ENCODE measurements at places on chromosomes 3 and 15. TPM values are rescaled to one million over a fixed set of nuclear protein-coding genes. Genes with fewer than 3 reads are reported as not detected.
A peak's percentile ranks its signal among the peaks of the same experiment; 100 is the strongest.

Gene TAGLN3
- total RNA-seq: 1.8 TPM

DNA sequence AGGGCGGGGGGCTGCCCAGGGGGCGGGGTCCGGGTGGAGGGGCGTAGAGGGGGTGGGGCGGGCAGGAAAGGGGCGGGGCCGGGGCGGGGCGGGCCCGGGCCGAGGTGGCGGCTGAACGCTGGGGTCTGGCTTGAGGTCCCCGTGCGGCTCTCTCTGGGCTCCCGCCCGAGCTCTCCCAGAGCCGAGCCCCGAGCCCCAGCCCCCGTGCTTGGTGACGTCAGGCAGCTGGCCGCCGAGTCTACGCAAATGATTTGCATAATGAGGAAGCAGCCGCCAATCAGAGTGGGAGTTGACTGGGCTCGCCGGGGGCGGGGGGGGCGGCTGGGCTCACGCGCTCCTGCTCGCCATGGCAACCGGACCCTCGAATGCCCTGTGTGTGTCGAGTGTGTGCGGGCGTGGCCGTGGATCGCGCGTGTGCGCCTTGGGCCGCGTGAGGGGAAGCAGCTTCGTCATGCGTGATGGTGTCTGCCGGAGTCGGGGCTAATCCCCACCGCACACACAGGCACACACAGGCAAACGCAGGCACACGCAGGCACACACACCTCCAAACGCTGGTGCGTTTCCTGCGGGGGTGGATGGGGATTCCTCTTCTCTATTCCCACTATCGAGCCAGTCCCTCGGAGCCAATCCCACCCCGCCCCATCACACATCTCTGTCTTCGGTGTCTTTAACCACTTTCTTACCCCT lies at the start of gene CELF6:
CELF6 (minus strand) TSS at position 173 of the 687 bp plus-strand sequence. CDS start 283 bp downstream, outside the sequence.
- DNase-seq: peak; percentile 77
- peaks cover 15% of the 10 kb centered on the region for H3K36me3 ChIP-seq
- H3K27me3 ChIP-seq: peaks cover 46% of the 10 kb centered on the region
- peak within 1 kb of the TSS; percentile 8 for H3K27ac ChIP-seq

DNA sequence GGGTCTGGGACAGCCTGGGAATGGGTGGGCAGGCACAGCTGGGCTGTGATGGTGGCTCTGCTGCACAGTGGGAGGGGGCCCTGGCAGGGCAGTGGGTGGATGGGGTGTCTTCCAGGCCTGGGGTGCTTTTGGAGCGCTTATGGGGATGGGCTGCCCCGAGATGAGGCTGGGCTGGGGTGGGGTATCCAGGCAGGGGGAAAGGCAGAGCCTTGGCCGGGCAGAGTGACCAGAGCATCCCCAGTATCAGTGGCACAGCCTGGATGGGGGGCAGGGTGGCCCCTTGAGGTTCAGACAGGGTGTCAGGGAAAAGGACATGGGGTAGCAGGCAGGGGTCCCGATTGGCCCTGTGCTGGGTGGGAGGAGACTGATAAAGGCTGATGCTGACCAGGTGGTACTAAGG lies 26.6 kb downstream of the HDAC11 start:
- H3K36me3 ChIP-seq: peaks cover 3% of the 10 kb centered on the region
- H3K4me3 ChIP-seq: no peak overlapping the region
- DNase-seq: no peak
- H3K4me1 ChIP-seq: peaks cover 15% of the 10 kb centered on the region
- H3K27ac ChIP-seq: peak overlapping the region; percentile 72

- H3K36me3 ChIP-seq: no peaks in the 10 kb centered on the region
- H3K27ac ChIP-seq: no peak overlapping the region
- H3K27me3 ChIP-seq: no peaks in the 10 kb centered on the region
- no peak for DNase-seq
Measured at GRCh38 chr3:131772269-131773026, 262.4 kb downstream of the CPNE4 start.

Gene ULK4
- 10.7 TPM for total RNA-seq

DNA sequence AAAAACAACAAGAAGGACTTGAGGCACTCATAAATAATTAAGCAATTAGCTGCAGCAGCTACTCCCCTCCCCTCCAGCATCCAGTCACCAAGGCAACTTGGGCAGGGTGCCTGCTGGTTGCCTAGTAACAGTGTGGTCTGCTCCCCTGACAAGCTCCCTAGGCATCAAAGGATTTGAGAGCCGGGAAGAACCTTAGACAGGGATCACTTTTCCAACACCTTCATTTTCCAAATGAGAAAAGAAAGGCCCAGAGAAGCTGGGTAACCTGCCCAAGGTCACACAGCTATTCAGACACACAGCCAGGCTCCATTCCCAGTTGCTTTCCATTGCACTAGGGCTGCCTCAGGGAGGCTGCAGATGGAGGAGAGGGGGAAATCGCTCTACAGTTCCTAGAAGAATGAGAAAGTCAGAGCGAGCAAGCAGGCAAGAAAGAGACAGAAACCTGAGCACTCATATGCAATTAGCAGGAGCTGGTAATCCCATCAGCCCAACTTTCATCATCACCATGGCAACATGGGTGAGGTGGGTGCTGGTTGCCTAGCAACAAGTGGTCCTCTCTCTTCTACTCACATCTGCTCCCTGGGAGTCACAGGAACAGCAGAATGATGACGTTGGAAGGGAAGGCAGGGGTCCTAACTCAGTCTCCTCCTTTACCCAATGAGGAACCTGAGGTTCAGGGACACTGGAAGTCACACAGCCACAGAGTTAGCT lies 3.6 kb upstream of the EIF4E3 start:
- H3K27me3 ChIP-seq: peaks cover 24% of the 10 kb centered on the region
- H3K27ac ChIP-seq: no peak overlapping the region
- H3K36me3 ChIP-seq: no peaks in the 10 kb centered on the region
- peaks cover 17% of the 10 kb centered on the region for H3K4me1 ChIP-seq
- H3K4me3 ChIP-seq: no peak overlapping the region

- H3K27ac ChIP-seq: no peak overlapping the region
- H3K36me3 ChIP-seq: peaks cover 57% of the 10 kb centered on the region
- no peaks in the 10 kb centered on the region for H3K4me1 ChIP-seq
- no peak overlapping the region for H3K4me3 ChIP-seq
Measured at GRCh38 chr3:11407644-11408043, 135.4 kb downstream of the ATG7 start.

Gene AADACL2
- total RNA-seq: not detected

DNA sequence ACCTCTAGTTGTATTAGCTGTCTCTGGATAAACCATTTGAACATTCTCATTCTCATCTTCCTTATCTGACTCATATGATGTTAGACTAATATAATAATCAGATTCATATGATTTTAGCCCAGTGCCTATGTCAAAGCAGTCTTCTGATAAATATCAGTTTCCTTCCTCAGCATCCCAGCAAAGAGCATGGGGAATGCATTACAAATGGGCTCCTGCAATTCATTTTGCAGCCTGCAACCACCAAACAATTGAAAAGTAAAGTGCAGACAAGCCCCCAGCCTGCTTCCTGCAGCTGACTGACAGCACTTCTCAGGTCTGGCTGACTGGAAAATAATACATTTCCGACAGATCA lies 78.2 kb upstream of the STAC start:
- peaks cover 16% of the 10 kb centered on the region for H3K27me3 ChIP-seq
- H3K27ac ChIP-seq: no peak overlapping the region
- no peak overlapping the region for H3K4me3 ChIP-seq
- no peak for DNase-seq

Gene GOLGA8J
- not detected for total RNA-seq

Gene SLCO3A1
- 1.9 TPM for total RNA-seq

GRCh38 chr3:191473661-191474198 lies 12.8 kb downstream of the PYDC2 start:
- no peaks in the 10 kb centered on the region for H3K27me3 ChIP-seq
- DNase-seq: no peak
- no peak overlapping the region for H3K27ac ChIP-seq
- no peak overlapping the region for H3K4me3 ChIP-seq

DNA sequence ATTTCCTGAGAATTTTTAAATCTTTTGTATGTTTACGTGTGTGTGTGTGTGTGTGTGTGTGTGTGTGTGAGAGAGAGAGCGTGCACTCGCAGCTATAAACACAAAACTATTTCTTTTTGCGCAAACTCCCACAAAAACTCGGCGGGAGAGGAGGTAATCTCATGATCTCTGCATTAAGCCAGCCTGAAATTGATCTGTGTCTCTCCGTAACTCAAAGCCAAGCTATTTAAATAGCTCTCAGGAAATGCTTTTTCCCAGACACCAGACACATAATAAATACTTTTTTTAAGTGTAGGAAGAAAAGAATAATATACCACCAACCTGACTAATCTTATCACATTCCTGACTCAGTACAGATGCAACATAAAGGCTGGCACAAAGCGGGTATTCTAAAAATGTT lies 226.8 kb downstream of the MAGI1 start:
- no peak overlapping the region for H3K4me3 ChIP-seq
- H3K36me3 ChIP-seq: peaks cover 6% of the 10 kb centered on the region
- peaks cover 35% of the 10 kb centered on the region for H3K4me1 ChIP-seq
- no peak for DNase-seq

Gene CLDN16
- total RNA-seq: 0.11 TPM

DNA sequence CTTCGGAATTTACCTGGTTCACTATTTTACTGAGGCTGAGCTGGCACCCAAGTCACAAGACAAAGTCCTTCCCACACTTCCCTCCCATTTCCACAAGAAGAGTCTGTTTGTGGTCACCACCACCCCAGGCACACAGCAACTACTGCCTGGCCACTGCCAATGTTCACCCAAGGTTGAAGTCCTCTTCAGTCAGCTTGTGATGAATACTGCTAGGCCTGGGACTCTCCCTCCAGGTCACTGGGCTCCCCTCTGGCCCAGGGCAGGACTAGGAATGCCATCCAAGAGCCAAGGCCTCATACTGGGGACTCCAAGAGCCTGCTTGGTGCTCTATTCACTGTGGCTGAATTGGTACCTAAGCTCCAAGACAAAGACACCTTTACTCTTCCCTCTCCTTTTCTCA lies 30.4 kb upstream of the COLQ start:
- H3K27me3 ChIP-seq: no peaks in the 10 kb centered on the region
- no peak overlapping the region for H3K27ac ChIP-seq
- H3K36me3 ChIP-seq: peaks cover 17% of the 10 kb centered on the region
- DNase-seq: no peak
- H3K4me3 ChIP-seq: no peak overlapping the region
- H3K4me1 ChIP-seq: no peaks in the 10 kb centered on the region

Gene DAG1
- total RNA-seq: 118 TPM

GRCh38 chr15:78223396-78224022 lies 10.9 kb downstream of the ACSBG1 start:
- no peak overlapping the region for H3K27ac ChIP-seq
- DNase-seq: no peak
- no peaks in the 10 kb centered on the region for H3K36me3 ChIP-seq
- H3K27me3 ChIP-seq: no peaks in the 10 kb centered on the region
- H3K4me1 ChIP-seq: no peaks in the 10 kb centered on the region

Gene MSL2
- 44.5 TPM for total RNA-seq

Gene STXBP5L
- total RNA-seq: 1.7 TPM

- no peaks in the 10 kb centered on the region for H3K4me1 ChIP-seq
- H3K4me3 ChIP-seq: no peak overlapping the region
- no peaks in the 10 kb centered on the region for H3K27me3 ChIP-seq
- no peak for DNase-seq
Measured at GRCh38 chr15:25183581-25184251, 228.9 kb downstream of the SNRPN start.

Gene TUBGCP4
- 26.3 TPM for total RNA-seq

Gene TLR9
- 0.16 TPM for total RNA-seq

Gene CNTN3
- 1.5 TPM for total RNA-seq

DNA sequence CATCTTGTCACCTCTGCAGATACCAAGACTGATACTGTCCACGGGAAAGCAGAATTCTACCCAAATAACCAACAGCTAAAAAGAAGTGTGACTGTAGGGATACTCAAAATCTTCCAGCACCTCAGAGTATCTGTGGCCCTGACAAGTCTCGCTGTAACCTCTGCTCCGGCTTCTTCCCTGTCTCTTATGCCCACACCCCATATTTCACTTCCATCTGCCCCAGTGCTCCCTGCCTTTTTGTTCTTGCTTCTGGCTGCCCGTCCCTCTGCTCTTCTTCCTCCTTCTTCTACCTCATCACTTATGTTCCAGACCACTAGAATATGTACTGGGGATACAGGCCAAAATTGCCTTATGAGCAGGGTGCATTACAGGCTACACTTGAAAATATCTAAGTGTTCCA lies 45.4 kb downstream of the CRTAP start:
- peaks cover 11% of the 10 kb centered on the region for H3K27me3 ChIP-seq
- no peak for DNase-seq
- H3K4me1 ChIP-seq: peaks cover 10% of the 10 kb centered on the region

DNA sequence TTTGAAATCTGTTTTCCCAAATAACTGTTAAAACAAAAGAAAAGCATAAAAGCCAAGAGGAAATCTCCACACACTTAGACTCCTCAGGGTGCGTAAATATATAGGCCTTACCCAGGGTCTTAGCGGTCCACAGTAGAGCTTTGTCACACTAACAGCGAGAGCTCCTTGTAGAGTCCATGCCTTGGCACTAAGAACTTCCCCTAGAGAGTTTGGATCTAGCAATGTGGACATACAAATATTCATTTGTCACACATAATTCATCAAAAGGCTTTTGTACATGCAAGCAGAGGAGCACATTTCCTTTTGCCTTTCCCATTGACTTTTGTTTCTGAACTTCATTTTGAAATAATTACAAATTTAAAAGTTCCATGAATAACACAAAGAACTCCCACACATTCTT lies 11.0 kb upstream of the SLMAP start:
- H3K4me3 ChIP-seq: no peak overlapping the region
- H3K4me1 ChIP-seq: no peaks in the 10 kb centered on the region
- no peaks in the 10 kb centered on the region for H3K27me3 ChIP-seq
- H3K27ac ChIP-seq: no peak overlapping the region

GRCh38 chr3:85691196-85691595 lies 732.4 kb downstream of the CADM2 start:
- no peak overlapping the region for H3K27ac ChIP-seq
- H3K27me3 ChIP-seq: no peaks in the 10 kb centered on the region
- H3K4me3 ChIP-seq: no peak overlapping the region
- H3K36me3 ChIP-seq: no peaks in the 10 kb centered on the region
- no peaks in the 10 kb centered on the region for H3K4me1 ChIP-seq

- peaks cover 15% of the 10 kb centered on the region for H3K27me3 ChIP-seq
- H3K36me3 ChIP-seq: no peaks in the 10 kb centered on the region
- H3K27ac ChIP-seq: no peak overlapping the region
- H3K4me1 ChIP-seq: peaks cover 6% of the 10 kb centered on the region
Measured at GRCh38 chr3:66989860-66990696, 8.0 kb upstream of the KBTBD8 start.

DNA sequence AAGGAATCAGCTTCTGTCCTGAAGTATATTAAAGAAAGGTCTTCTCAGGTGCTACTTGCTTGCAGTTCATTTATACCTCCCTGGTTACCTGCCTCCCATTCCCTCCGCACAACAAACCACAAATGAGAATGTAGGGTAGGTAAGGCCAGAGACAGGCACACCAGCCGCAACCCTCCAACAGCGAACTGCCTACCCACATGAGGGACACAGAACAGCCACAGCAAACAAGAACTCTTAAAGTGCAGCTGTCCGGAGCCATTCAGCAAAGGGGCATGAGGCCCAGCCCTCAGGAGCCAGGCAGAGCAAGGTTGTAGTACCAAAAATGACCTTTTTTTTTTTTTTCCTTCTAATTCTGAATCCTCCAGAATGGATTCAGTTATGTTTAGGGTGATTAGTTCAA lies 52.4 kb downstream of the SPSB4 start:
- DNase-seq: no peak
- peaks cover 5% of the 10 kb centered on the region for H3K36me3 ChIP-seq
- peaks cover 29% of the 10 kb centered on the region for H3K4me1 ChIP-seq
- peak overlapping the region; percentile 52 for H3K27ac ChIP-seq
- no peaks in the 10 kb centered on the region for H3K27me3 ChIP-seq
- no peak overlapping the region for H3K4me3 ChIP-seq

GRCh38 chr3:197021729-197022404 lies 7.8 kb downstream of the MELTF start:
- no peak for DNase-seq
- no peak overlapping the region for H3K4me3 ChIP-seq
- no peaks in the 10 kb centered on the region for H3K36me3 ChIP-seq
- peaks cover 23% of the 10 kb centered on the region for H3K27me3 ChIP-seq

Data from mesothelial cell of epicardium (in vitro differentiated cells).